B cell (primary cell): ENCODE measurements at places on chromosomes 11 and 22.

- DNase-seq, result no peak
Observed at GRCh38 chr22:36371920-36372319, 15.8 kb downstream of the MYH9 start.

GRCh38 chr11:88435415-88435814, 97.9 kb upstream of the CTSC start:
- DNase-seq, result no peak

DNA sequence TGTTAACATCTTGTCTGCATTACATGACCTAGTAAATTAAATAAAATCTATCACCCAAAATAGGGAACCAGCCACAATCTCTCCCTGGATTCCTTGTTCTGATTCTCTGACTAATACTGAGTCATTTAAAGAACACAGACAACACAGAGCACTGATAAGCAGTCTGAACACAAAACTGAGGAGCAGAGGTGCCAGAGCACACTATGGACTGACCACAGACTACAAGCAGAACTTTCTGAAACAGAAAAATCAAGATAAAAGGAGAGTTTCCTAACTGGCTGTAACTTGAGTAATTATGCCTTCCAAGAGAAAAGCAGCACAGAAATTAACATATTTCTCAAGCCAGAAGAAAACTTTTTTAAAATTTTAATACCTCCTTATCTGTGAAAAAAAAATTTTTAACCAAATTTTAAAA, 128.8 kb downstream of the SGSM3 start:
- DNase-seq, result no peak

DNA sequence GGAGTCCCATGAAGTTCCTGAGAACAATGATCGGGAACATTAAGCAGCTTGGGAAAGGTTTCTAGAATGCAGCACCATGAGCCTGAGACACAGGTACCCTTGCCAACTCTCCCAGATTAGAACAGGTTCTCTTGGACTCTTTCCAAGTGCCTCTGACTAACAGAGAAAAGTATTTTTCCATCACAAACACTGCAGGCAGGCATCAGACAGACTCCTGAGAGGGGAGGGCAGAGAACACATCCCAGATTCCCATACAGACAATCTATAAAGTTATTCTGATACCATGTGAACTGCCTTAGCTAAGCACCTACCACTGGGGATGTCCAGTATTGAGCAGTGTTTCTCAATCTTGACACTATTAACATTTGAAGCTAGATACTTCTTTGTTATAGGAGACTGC, 27.3 kb downstream of the SERGEF start:
- DNase-seq, result no peak

DNA sequence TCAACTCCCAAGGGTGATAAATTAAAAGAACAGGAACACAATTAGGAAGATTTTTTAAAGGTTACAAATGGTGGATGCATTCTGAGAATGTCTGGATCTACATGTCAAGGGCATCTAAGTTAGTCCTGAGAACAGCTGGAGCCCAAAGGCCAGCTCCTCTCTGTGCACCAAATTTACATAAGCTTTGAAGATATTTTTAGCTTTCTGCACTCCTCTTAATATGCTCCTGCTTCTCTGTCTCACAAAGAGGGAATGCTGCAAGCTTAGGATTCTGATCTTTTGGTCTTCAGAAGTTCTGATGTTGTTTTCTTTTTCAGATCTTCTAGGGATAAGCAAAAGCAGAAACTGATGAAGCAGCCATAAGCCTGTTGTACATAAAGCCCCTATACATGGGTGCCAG, 309.8 kb upstream of the NCAM1 start:
- DNase-seq, result no peak

DNA sequence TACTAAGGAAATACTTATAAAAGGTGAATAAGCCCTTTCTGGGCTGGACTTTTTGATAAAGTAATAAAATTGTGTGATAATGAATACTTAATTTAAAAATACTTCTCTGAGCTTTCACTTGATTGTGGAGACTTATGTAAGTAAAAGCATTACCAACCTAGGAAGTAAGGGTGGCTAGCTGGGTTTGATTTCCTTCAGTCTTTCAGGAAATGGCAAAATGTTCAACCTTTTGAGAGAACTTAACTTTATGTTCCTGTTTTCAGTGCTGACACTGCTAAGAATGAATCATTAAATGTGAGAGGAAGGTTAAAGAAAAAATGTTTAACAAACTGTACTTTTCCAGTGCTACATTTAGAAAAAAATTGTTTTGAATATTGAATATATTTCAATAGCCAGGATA, 900.3 kb downstream of the METTL15 start:
- DNase-seq, result no peak

DNA sequence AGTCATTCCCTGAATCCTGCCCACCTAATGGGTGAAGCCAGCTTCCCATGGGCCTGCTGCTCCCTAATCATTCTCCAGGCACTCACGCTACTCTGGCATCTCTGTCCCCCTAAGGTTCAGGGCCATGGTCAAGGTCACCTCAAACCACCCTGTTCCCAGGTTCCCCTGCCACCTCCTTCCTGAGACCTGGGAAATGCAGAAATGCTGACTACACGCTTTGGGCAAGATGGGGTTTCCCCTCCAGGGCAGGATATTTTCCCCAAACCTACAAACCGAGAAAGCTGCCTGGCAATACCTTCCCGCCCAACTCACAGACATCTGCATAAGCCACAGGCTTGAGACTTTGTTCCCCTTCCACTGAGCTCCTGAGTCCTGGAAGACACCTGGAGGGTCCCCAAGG, 97.6 kb downstream of the FEZ1 start:
- no peak for DNase-seq

DNA sequence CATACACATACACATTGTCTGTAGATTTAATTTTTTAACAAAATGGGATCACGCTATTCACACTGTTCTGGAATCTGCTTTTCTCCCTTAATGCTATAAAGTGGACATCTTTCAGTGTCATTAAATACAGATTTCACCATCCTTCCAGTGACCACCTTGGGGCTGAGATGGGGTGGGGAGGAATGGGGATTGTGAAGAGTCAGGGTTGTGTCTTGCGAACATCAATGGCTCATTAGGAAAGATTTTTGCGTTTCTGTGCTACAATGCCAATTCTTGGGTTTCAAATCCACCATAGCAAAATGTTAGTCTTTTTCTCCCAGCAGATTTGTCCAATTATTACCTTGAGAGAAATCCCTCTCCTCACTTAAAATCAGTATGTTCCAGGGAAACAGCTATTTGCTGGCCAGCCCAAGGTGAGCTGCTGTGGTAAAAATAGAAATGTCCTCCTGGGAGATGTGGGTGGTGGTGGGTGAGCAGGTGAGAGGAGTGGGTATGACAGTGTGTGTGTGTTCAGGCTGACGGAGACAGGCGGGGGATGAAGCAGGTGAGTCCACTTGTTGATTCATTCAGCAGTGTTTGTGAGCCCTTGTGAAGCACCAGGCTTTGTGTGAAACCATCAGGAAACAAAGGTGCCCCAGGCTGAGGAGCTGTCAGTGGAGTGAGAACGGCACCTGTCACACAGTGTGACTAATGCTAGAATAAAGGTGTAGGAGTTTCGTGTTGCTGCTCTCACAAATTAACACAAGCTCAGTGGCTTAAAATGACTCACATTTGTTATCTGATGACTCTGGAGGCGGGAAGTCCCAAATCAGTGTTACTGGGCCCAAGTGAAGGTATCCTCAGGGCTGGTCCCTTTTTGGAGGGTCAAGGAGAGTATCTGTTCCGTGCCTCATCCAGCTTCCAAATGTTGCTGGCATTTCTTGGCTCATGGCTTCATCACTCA, 1.7 kb upstream of the CBX6 start:
- DNase-seq, result no peak

- DNase-seq, result no peak
Observed at GRCh38 chr11:11876458-11876857, 34.7 kb downstream of the USP47 start.

GRCh38 chr11:110373051-110373702, 56.6 kb upstream of the FDX1 start:
- no peak for DNase-seq

DNA sequence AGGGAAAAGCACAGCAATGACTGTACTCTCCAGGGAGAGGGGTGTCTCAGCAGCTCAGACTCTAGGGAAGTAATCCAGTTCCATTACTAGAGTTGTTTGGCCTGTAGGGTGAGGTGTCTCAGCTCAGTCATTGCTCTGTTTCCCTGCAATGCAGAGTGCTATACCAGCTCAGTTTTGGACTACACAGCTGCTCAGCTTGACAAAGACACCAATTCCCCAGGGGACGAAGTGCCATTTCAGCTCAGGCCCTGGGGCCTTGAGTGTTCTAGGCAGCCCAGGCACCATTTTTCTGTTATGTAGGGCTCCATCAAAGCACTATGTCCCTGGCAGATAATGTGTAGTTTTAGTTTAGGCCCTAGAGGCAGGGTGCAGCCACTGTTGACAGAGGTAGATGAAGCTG, 18.2 kb downstream of the CALCB start:
- DNase-seq, result no peak

- DNase-seq, result no peak
Observed at GRCh38 chr22:33796494-33796893, 123.8 kb downstream of the LARGE1 start.

GRCh38 chr11:61890529-61891330, 615 bp downstream of the FADS3 start:
- DNase-seq, result peak; percentile 61

- no peak for DNase-seq
Observed at GRCh38 chr11:66262696-66263095, 5.7 kb upstream of the RAB1B start.

DNA sequence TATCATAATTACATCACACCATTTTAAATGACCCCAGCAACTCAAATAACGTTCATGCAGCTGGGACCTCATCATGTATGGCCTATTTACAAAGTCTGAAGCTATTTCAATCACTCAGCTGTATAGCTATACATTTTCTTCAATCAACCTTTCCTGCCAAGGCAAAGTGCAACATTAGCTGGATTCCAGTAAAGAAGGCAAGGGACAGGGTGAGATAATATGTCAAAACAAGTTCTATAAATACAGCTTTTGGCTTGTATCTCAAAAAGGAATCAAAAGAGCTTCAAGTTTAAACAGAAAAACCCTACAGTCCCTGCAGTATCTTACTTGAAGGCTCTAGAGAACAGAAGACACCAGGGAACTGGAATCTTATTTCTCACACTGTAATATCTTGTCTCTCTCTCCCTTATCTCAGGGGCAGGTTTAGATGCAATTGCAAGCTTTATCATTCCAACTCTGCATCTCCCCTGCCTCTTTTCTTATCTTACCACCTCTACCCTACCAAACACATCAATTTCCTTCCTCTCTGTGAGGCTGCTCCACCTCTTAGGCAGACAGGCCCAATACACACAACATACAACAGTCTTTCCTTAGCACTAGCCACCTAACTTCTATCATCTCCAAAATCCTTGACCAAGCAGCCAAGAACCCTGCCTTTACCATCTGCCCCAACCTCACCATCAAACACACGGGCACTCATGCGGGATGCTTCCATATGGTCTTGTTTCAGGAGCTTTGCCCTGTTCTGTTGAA, 34.5 kb downstream of the CELF1 start:
- DNase-seq, result no peak
